ENCODE measurements at places on chromosomes 11 and 22.

GRCh38 chr11:120281143-120281795, 41.3 kb downstream of the POU2F3 start:
- no peak for DNase-seq

GRCh38 chr22:49970528-49971231, 10.1 kb downstream of the PIM3 start:
- peak; percentile 84 for DNase-seq

DNA sequence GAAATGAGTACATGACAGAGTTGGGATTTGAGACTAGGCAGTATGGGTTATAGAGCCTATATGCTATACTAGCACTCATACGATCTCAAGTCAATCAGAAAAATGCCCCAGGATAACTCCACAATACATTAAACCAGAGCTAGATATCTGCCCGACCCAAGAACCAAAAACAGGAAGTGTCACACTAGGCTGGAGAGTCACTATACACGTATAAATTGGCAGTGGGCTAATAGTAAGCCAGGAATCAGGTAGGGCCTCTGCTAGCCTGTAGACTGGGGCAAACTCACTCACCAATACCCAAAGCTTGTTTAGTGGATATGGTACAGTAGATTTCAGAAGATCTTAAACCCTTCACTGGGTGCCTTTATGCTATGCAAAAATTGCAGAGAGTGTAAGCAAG, 16.2 kb upstream of the EIF4G2 start:
- no peak for DNase-seq

DNA sequence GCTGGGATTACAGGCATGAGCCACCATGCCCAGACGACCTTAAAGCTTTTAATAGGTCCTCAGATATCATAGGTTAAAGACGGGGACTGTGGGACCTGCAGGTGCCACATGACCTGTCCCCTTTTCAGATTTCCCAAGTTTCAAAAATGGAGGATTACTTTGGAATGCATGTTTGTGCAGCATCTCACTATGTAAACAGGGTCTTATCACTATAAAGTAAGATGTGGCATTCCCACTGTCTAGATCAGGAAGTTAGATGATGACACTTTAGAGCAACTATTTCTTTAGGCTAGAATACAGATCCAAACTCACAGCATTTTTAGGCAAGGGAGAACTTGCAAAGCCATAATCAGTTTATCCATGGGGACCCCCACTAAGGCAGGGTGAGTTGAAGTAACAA, 92.8 kb downstream of the USP35 start:
- DNase-seq: no peak

GRCh38 chr11:30893318-30893717, 307.2 kb upstream of the MPPED2 start:
- no peak for DNase-seq

DNA sequence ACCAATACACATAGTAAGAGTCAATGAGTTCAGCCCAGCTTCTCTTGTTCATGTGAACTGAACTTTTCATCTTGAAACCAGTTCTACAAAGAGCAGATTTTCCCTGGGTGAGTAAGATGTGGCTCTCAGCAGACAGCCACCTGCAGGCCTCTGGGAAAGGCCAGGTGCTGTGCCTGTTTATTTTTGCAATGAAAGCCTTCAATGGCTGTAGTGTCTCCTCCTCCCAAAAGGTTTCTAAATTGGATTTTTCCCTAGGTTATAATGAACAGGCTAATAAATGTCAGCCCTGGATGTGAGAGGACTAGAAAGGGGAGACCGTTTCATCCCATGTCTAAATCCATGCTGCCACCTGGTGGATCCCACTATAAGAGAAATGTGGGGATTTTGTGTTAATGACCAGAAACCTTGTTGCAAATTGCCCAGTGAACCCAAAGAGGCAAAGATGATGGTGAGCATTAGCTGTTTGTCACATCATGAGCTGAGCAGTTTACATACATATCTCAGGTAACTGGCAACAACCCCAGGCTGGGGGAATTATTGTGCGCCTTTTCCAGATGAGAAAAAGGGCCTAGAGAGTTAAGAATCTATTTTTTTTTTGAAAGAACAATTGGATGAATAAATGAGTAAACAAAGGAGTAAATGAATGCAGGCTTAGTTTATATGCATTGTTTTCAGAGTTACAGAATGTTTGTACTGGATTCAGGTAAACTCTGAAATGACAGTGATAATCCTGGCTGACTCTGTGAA, 12.7 kb downstream of the C11orf91 start:
- DNase-seq: peak; percentile 50

DNA sequence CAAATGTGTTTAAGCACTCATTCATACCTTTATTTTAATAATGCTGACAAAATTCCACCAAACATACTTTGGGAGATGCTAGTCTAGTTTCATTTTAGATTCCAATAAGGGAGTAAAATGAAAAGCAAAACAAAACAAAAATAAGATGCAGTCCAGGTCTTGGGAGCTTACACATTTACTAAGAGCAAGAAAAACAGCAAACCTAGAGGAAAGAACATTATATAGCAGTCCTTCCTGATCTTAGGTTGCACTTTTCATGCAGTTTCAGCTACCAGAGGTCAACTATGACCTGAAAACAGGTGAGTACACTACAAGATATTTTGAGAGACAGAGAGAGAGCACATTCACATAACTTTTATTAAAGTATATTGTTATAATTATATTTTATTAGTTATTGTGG, 1100.9 kb downstream of the DLG2 start:
- DNase-seq: no peak

DNA sequence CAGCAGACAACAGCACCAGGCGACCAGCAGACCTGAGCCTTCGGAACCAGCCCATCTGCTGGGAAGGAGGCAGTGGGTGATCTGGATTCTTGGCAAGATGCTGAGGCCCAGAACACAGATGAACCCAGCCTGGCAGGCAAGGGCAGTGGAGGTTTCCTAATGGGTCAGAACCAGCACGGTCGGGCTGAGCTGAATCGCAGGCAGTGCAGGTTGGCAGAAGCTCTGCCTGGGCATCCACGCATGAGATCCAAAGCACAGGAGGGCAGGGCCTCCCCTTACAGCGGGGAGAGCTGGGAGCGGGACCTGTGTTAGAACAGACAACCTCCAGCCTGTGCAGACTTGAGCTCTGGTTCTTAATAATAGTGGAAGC, 47.5 kb downstream of the DSCAML1 start:
- no peak for DNase-seq

DNA sequence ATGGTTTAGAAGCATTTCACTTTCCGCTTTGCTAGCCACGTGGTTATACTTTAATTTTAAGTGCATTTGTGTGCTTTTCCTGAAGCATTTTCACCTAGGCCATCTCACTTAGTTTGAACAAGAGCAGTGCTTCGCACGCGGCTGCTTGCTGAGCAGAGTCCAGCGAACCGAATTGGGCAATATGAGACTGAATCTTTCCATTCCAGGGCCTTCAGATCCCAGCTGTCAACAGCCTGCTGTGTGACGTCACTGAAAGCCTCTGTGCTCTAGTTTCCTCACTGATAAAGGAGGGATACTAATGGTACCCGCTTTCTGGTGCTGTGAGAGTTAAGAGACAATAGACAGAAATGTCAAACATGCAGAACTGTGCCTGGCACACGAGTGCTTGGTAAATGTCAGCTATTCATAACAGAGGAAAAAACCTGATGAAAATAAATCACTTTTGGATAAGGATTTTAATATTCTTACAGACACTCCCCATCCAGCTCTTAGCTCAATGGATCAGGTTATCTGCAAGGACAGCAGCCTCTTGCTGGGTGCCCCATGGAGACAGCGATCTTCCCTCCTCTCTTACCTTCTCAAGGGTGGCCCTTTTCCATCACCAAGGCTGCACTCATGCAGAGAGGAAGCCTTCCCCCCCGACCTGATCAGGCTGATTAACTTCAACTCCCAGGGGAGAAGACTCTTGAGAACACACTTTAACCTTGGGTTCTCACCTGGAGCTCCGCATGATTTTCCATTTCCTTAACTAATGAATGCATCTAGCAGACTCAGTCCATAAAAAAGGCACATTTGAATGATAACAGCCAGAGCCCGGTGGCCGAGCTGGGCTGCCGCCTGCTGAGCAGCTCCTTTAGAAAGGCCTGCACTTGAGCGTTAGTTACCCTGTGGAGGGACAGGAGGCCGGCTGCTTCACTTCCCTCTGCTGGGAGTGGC, 3.5 kb upstream of the GLB1L3 start:
- no peak for DNase-seq

DNA sequence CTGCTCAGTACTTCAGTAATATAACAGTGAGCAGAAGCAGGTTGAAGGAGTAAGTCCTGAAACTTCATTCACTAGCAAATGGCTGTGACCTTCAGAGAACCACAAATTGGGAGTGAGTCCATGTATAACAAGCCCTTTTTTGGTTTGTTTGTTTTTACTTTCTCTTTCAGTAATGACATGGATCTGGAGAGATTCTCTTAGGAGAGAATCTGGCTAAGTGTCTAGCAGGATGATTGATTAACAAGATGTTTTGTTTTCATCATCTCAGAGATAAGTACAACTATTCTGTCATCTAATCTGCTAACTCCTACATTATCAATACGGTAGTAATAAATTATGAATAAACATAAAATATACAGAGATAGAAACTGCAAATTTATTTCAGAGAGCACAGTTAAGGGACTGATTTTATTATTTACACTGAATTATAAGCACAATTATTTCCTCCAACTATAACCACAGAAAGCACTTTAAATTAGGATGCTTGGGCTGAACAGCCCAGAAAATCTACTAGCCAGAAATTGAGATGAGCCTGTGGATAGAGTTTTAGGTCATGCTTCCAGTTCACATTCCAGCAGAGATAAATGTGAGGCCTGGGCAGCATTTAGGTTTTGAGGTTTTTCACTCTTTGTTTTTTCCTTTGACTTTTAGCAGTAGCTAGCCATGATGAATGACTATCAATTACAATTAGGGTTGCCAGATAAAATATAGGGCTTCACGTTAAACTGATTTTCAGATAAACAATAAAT, 429.3 kb upstream of the FAT3 start:
- DNase-seq: no peak

DNA sequence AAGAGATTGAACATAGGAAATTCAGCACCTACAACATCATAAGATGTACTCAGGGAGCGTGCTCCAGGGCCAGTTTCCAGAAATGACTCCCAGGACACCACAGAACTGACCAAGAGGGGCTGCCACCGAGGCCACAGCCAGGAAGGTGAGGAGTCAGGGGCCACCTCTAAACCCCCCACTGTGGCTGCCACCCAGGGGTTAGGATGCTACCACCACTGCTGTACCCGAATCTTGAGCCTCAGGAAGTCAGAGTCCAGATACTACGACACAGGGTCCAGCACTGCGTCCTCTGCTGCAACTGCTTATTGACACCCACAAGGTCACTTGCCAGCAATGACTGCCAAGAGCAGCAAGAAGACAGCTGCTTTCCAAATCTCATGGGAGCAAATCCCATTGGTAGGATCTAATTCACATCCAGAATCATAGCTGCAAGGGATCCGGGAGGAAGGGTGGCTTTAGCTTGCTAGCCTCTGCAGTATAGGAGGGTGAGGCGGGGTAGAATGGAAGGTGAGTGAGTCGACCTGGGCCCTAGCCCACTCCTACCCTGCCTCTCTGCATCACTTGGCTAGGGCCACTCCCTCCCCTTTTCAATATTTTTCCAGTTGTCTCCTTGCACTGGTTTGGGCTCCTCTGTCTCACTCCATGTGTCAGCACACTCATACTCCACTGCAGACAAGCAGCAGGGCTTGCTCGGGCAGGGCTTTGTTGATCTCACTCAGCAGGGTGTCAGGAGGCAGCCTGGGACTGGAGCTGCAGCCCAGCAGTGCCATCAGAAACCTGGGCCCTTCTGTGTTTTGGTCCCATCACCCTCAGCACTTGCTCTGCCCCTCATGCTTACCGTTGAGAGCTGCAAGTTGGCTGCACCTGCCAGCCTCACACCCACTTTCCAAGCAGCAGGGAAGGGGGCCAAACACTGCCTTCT, 18.1 kb upstream of the CYTH4 start:
- DNase-seq: no peak

DNA sequence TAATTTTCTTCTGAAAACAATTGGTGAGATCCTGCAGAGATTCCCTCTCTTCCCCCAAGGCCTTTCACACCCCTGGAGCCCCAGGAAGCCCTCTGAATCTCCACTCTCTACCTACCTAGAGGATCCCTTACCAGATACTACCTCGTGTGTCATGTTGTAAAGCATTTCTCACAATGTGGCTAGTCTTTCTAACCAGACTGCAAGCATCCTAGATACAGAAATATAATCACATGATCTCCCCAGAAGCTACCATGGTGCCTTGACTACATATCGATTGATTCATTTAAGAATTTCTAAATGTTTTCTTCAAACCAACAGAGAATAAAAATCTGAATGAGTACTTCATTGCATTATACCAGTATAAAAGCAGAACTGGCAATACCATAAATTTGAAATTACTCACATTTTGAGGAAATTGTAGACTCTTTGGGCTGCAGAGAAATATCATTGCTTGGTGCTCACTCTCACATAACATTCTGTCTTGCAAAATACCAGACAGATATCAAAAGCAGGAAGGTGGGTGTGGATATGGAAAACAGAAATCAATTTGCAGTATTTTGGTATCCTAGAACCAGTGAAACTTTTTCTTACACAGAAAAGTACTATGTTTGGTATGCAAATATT, 113.5 kb downstream of the MAML2 start:
- no peak for DNase-seq

DNA sequence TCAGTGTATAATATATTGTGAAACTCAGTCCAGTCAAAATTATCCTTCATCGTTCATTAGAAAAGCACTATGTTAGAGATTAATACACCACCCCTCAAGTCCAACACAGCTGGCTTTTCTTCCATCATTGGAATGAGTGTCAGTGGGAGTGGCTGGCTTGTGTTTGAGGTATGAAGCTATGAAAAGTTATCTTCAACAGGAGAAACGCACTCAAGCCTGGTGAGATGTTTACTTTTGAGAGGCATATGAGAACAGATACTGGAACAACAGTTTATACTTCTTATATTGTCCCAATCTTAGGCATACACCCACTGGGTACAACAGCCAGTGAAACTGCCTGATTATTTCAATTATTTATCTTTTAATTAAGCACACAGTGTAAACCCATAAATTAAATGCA, 34.3 kb downstream of the PLEKHB1 start:
- DNase-seq: no peak

DNA sequence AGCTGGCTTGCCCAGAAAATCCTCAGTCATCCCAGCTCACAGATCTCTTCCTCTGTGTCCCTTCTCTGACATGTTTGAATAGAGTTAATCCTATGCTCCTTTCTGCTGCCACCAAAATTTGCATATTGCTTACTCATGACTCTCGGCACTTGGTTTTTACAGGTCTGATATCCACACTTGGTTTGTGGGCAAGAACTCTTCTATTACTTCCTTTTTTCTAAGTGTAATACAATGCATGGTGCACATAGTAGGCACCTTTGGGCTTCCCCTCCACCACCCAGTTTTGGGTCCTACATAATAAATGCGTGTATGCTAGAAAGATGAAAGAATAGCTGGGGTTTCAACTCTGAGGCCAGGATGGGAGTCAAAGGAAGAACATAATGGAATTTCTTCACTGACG, 69.7 kb upstream of the GRK3 start:
- DNase-seq: no peak

DNA sequence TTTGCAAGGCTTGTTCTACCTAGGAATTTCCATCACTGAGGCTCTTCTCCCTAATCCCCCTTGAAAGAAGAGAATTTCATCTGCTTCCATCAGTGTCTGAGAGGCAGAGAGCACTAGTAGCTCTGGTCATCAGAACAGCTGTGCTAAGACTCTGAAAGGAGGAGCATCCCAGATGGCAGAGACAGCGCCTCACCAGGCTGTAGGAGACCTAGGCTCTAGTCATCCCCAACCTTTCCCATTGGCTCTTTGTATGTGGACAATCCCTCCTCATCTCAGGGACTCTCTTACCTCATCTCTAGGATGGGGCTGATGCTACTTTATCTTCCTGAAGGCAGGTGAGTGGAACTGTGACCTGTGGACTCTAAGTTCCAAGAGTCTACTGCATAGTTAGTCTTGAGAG, 8.8 kb upstream of the OR9I1 start:
- no peak for DNase-seq

Data from 8988T (cell line).